ENCODE measurements at places on chromosomes 7 and 10.

- DNase-seq = no peak
These were observed 42.4 kb upstream of the AGMO start for GRCh38 chr7:15604166-15604565.

DNA sequence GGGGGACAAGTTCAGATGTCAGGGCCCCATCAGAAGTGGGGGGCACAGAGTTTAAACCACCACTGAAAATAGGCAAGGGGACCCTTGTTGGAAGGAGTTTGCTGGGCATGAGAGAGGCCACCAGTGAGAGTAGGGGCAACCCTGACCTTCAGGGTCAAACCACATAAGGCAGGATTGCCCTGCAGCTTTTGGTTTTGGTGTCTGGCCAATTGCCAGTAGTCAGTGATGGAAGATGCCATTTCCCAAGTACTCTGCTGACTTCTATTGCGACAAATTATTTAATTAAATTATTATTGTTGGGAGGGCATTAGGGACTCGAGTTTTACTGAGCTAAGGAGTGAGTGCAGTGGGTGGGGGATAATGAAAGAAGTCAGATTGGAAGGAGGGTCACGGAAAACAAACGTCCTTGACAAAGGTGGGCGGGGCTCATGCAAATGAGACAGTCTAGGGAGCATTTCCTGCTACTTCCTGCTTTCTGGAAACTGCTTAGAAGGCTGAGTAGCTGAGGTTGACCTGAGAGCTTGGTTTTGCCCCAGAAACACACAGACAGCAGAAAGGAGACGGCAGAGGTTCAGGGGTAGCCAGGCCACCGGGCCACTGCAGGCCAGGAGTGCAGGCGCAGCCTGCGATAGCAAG is 74.2 kb upstream of the ANLN start:
- no peak for DNase-seq

GRCh38 chr10:76278811-76279460 is 847.5 kb downstream of the LRMDA start:
- no peak for DNase-seq

DNA sequence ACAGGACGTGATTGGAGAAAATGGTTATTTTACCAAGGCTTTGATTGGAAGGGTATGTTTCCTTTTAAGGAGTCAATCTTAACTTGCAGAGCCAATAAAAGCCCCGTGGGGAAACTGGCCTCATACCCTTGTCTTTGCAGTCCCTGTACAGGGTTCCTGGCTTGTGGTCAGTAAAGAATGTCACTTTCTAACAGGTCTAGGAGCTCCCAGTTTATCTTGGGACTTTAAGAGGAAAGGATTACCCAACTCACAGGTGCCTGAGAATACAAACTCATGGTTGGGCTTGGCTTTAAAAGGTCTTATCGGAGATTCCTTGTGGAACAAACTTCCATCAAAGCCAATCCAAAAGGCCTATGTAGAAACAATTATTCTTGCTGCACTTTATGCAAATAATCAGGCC is 221.8 kb downstream of the PHF14 start:
- no peak for DNase-seq

- no peak for DNase-seq
These were observed 7.0 kb upstream of the CD36 start for GRCh38 chr7:80631421-80631820.

DNA sequence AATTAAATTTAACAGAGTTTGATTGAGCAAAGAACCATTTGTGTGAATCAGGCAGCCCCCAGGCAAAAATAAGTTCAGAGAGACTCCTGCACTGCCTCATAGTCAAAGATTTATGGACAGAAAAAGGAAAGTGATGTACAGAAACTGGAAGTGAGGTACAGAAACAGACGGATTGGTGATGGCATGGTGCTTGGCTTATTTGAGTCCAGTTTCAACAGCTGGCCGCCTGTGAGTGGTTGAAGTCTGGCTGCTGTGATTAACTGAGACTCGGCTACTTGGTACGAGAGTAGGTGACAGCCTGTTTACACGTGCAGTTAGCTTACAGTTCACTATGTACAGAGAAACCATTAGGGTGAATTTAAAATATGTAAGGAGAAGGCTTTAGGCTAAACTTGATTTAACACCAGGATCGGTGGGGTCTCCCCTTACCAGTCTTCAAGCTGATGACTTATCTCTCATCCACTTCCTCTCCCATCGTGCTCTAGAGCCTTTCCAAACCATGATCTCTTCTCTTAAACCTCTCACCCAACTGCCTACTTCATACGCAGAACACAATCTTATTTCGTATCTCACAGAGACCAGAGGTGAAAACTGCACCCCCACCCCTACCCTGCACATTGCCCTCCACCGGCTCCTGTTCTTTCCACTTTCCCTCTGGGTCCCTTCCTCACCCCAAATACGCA is 5.0 kb upstream of the MSMB start:
- no peak for DNase-seq

- DNase-seq = no peak
These were observed 143.1 kb downstream of the GNAI1 start for GRCh38 chr7:80277434-80278427.
